ENCODE measurements at places on chromosomes 2 and 18.

GRCh38 chr18:6681331-6681875, 48.1 kb upstream of the ARHGAP28 start:
- DNase-seq: no peak

DNA sequence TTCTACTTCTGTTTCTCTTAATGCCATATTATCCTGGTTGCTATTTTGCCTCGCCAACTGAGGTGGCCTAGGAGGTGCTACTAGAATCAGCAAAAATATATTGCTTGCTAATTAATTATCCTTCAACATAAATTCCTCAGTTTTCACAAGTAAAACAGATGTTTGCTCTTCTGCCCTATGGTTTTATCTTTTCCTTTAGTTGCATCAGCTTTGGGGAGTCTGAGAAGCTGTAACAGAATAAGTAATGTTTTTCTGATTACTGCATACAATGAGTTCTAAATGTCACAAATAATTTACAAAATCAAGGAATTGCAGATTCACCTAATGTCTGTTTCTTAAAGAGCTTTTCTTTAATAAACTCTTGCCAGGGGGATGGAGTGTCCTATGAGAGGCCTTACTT, 36.7 kb downstream of the GULP1 start:
- DNase-seq: no peak

- DNase-seq: no peak
Observed at GRCh38 chr18:75116809-75117208, 92.1 kb downstream of the PTGR3 start.

DNA sequence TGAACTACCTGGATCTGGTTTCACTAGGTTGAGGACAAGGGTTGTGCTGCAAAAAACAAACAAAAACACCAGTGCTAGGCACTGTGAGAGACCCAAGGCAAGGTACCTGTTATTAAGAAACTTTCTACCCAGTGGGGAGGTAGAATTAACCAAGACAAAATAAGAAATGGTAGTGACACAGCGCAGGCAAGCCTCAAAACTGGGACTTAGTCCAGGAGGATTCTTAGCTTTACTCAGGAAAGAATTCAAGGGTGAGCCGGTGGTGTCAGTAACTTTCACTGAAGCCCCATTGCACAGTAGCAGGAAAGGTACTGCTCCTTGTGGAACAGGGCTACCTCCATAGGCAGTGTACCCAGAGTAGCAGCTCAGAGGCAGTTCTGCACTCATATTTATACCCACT, 131.6 kb downstream of the SCG2 start:
- no peak for DNase-seq

DNA sequence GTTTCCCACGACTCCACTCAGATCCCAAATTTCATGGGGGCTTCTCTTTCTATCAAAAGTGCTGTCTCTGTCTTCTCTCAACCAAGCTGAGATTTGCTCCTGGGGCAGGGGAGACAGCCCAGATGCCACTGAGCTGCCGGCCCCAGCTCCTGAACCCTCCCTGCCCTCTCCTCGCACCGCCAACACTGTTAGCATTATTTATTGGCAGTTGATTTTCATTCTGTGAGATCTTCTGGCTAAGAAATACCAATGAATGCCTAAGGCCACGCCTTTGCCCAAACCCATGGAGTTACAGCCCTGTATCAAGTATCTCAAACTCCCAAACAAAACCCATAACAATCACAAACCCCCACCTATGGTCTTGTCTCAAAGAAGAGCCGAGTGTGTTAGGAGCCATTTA, 153.0 kb upstream of the TWIST2 start:
- DNase-seq: no peak

DNA sequence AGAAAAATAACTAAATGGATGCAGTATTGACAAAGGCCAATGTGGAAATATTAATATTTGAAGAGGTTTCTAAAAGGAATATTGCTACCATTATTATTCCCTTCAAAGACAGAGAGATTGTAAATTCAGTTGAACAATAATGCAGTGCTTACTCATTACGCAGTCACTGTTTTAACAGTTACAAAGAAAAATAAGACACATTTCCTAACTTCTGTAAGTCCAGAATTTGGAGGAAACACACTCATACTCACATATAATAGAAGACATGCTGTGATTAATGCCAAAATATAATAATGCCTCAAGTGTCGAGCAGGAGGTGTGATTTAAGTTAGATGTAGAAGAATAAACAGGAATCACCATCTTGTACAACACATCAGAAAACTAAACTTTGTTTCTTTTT, 389.2 kb downstream of the FBXO15 start:
- no peak for DNase-seq
